Nucleus accumbens (tissue), 56 donors: ENCODE measurements at places on chromosomes 3 and 15.

GRCh38 chr15:64263567-64263966 lies 92.4 kb downstream of the CSNK1G1 start:
- DNase-seq, result no peak

- no peak for DNase-seq
Observed at GRCh38 chr15:97182581-97182980, 777.9 kb upstream of the ARRDC4 start.

- no peak for DNase-seq
Observed at GRCh38 chr3:131995891-131996290, 38.9 kb downstream of the CPNE4 start.

- DNase-seq, result no peak
Observed at GRCh38 chr15:29480278-29480677, 210.7 kb upstream of the NSMCE3 start.

- DNase-seq, result no peak
Observed at GRCh38 chr3:139634111-139634635, 43.6 kb downstream of the NMNAT3 start.

DNA sequence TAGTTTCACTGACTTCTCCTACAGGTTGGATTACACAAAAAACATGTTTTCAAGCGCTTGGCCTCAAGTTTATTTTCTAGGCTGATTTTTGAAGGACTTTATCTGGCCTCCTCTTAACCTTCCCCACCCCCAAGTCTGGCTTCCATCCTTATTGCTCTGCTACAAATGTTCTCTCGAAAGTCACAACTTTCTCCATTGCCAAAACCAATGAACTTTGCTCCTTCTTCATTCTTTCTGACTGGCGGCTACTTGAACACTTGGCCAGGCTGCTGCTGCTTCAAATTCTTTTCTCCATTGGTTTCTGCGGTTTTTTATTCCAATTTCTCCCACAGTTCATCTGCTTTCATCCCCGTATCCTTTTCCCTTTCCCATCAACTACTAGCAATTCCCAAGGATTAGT lies 106.6 kb downstream of the TOP2B start:
- no peak for DNase-seq

DNA sequence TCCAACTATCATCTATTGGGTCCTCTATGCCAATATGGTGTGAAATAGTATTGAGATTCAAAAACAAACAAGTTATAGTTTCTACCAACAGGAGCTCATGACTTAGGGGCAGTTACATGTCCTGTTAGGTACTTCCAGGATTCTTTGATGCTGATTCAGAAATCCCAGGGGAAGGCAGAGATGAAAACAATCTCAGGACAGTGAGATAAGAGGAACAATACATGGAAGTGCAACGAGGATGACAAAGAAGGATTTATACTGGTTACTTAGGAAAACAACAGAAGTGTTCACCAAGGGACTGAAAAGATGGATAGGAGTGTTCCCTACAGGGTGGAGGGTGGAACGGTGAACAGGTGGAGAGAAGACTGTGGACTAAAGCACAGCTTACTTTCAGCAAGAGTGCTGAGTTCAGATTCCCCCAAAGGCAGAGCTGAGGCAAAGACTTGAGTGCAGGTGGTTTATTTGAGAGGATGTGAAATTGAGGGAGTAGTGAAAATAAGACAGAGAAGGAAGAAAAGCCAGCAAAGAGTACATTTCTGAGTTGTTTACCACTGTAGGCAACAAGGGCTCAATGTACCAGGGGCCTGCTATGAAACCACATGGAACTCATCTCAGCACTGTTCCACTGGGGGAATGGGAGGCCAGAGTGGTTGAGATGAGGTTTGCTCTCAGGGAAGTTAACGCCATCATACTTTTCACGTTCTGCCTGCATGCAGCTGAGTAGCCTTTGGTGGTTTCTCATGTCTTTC lies 68.1 kb downstream of the TRIM69 start:
- no peak for DNase-seq

GRCh38 chr3:18019161-18019495 lies 276.7 kb upstream of the TBC1D5 start:
- DNase-seq, result no peak

- no peak for DNase-seq
Observed at GRCh38 chr3:190764231-190765134, 98.0 kb downstream of the GMNC start.

GRCh38 chr15:100881573-100882336 lies 2.1 kb downstream of the ALDH1A3 start:
- DNase-seq, result no peak

DNA sequence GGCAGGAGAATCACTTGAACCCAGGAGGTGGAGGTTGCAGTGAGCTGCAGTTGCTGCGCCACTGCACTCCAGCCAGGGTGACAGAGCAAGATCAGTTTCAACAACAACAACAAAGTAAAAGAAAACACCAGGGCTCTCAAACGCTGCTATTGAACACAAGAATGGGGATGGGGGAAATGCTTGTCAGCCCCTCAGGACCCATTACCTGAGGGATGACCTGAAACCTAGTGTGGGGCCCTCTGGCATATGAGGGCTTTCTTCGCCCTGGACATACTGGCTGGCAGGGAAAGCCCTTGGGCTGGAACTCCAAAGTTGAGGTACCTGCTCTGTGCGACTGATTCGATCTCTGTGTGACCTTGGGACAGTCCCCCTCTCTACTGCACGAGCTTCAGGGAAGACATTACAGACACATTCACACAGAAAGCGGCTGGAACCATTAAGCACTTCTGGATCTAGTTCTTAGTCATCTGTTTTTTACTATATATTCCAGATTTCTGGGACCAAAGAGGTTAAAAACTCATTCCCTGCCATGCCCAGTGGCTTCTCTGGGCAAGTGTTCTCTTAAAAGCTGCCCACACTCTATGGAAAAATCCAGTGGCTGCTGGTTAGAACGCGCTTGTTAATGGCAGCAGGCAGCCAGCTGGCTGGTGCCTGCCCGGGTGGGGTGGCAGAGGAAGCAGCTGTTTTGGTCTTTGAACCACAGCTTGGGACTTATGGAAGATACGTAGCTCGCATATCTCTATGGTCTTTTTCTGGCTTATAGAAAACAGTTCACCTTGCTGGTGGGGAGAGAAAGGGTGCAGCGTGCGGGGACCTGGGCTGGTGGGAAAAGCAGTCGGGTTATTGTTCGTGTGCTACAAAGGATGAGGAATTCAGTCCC lies 57.2 kb downstream of the ATP1B3 start:
- DNase-seq, result no peak

- DNase-seq, result no peak
Observed at GRCh38 chr3:194682189-194682693, 3.4 kb upstream of the FAM43A start.

GRCh38 chr15:31367021-31367729 lies 40.5 kb downstream of the KLF13 start:
- DNase-seq, result no peak

- no peak for DNase-seq
Observed at GRCh38 chr3:73602170-73602569, 22.6 kb downstream of the PDZRN3 start.

DNA sequence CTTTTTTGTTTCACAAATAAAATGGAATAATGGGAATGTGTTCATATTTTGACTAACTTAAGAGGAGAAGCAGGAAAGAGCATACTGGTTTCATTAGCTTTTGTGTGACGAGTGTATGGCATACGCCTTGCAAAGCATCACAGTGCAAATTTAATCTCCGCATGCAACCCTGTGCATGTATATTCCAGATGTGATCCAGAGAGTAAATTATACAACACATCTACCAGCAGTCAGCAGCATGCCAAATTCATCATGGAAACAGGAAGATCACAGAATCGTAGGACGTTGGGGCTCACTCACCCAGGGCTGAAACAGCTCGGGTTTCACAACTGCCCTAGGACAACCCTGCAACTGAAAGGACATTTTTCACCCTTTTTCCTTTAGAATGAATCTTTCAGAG lies 53.4 kb downstream of the ADAMTS9 start:
- no peak for DNase-seq

- DNase-seq, result no peak
Observed at GRCh38 chr3:169060037-169060436, 603.5 kb downstream of the MECOM start.

GRCh38 chr3:56792193-56792592 lies 9.6 kb downstream of the ARHGEF3 start:
- no peak for DNase-seq

GRCh38 chr15:67836955-67837354 lies 2.9 kb downstream of the RNU6-1 start:
- no peak for DNase-seq

DNA sequence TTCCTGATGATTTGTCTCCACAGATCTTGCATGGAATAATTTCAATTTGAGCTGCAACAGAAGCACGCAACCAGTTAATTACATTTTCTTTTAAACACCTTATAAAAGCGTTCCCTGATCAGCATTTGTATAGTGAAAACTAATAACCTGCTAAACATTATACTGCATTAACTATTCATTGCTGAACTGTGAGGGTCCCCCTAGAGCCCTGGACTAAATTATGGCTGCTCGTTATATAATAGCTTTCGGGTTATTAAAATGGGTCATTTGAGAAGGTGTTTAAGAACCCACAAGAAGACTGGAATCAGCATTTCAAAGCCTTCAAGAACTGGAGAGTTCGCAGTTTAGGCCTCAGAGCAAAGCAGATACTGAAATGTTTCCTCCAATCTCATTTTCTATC lies 52.9 kb upstream of the ICE2 start:
- no peak for DNase-seq

DNA sequence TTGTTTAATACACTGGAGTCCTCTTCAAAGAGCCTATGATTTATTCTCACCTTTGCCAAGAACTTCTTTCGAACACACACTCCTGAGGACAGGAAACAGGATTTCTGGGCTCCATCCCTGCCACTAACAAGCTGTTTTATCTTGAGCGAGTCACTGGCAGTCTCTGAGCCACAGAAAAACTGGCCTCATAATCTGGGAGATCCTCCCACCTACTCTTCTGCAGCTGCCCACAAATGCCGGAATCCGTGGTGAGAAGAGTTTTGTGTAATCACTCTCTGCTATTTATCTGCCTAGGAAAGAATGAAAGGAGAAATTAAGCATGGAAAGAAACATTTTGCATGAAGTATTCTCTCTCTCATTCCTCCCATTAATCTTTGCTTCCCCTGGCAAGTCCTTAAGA lies 172.0 kb upstream of the TRIM42 start:
- no peak for DNase-seq

DNA sequence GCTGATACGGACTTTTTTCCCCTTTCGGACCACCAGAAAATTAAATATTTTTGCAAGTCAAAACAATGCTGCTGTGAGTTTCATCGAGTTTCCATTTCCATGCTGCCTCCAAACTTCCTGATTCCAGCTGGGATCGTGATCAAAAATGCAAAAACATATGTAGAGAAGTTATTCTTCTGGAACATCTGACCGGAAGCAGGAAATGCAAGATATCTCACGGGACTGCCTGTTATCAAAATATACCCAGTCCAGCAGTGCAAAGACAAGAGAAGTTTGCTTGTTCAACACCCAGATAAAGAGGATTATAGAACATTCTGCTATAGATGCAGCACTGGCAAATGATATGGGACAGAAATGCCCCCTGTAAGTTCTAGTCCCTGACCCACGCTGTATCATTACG lies 726.7 kb upstream of the NR2F2 start:
- no peak for DNase-seq

DNA sequence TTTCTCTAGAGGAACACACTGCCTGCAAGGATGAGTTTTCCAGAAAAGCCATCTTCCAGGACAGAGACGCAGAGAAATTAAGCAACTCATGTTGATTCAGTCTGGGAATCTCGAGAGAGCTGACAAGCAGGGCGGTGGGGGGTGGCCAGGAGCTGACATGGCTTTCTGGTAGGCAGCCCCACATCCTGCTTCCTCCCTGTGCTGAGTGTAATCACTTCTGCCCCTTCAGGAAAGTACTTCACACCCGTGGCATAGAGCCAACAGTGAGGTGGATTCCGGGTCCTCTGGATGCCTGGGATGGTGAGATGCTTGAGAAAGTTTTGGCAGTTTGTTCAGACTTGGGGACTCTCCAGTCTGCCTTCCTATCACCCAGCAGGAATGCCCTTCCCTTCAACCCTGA lies 221.1 kb downstream of the SLCO3A1 start:
- DNase-seq, result no peak

- DNase-seq, result no peak
Observed at GRCh38 chr15:62087671-62088352, 21.0 kb downstream of the C2CD4A start.

- no peak for DNase-seq
Observed at GRCh38 chr3:148697306-148698189, at the start of gene AGTR1. Gene AGTR1, plus strand, starts transcription at chr3:148697903. Its CDS starts 43,133 bp downstream, at chr3:148741036.

- no peak for DNase-seq
Observed at GRCh38 chr3:117130222-117130621, 420.6 kb downstream of the TUSC7 start.

DNA sequence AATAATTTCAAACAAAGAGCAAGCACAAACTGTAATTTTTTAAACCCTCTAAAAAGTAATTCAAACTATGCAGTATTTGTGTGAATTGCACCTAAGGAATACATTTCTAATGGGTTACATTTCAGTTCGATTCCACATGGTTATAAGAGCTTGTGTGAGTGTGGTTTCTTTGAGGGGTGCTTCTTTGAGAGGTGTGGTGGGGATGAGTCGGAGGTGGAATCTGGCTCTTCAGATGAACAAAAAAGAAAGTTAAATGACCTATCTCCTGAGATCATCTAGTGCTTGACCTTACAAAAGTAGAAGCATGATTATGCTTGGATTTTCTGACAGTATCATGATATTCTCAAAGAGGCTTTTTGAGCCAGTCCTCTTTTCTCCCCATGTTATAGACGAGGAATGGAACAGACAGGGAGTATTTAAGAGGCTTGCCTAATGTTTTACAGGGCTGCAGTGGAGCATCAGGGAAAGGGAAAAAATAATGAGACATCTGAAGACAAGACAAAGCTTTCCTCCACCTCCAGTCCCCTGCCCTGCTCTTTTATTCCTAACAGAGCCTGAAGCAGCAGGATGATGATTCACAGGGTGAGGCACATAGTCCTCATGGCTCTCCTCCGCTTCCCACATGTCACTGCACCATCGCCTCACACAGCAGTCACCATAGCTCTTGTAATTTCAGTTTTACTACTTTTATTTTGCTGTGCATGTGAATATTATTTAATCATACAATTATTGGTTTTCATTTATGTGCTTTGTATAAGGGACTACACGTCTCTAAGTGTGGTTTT lies 82.0 kb downstream of the LYSMD4 start:
- no peak for DNase-seq

GRCh38 chr3:34394978-34395748 lies 596.7 kb downstream of the PDCD6IP start:
- DNase-seq, result no peak

DNA sequence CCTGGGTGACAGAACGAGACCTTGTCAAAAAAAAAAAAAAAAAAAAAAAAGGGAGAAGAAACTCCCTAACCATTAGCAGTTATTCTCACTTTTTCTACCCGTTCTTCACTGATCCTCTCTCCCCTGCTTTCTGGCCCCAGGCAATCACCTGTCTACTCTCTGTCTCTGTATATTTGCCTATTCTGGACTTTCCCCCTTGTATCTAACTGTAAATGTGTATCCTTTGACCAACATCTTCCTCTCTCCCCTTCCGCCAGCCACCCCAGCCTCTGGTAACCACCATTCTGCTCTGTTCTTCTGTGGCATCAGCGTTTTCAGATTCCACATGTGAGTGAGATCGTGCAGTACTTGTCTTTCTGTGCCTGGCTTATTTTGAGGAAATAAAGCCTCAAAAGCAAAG lies 6.9 kb downstream of the CYFIP1 start:
- DNase-seq, result no peak

- no peak for DNase-seq
Observed at GRCh38 chr3:174342941-174343501, 516.1 kb upstream of the NAALADL2 start.
